ENCODE measurements at places on chromosomes 13 and 19.

- DNase-seq, result no peak
These were observed 48.7 kb downstream of the ZNF536 start for GRCh38 chr19:30420881-30421280.

DNA sequence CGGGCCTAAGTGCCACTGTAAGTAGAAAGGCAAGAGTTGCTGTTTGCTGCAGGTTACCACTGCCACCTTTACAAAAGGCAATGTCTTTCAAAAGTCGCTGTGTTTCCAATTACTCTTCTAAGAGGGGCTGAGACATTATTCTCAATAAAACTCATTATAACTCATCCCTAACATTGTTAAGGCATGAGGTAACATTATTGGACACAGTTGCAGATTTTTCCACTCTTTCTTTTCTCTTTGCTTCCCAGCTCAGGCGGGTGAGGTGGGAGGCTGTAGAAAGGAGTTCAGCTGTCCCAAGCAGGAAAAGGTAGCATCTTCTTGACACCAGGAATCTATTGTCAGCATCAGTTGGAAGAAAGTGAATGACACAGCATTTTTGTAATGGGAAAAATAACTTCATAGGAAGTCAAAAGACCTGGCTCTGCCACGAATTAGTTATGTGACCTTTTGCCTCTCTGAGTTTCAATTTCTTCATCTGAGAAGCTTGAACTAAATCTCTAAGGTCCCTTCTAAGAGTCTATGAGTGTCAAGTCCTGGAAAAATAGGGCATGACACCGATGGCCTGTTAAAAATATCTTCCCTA lies 2.1 kb upstream of the UBL3 start:
- DNase-seq, result no peak

- DNase-seq, result no peak
These were observed 48.4 kb downstream of the ATP8A2 start for GRCh38 chr13:25420161-25420560.

DNA sequence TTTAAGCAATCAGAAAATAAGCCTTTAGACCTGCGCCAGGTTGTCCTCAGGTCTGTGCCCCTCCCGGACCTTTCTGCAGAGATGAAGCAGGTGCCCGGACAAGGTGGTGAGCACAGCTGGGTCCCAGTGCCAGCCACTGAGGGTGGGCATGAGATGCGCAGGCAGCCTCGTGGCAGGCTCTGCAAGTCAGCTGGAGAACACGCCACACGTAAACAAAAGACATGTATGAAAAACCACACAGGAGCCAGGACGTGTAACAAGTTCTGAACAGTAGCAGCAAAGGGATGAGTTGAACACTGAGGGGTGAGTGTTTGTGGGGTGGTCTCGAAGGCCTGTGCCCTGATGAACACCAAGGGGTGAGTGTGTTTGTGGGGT lies 68.8 kb upstream of the MCF2L start:
- no peak for DNase-seq

DNA sequence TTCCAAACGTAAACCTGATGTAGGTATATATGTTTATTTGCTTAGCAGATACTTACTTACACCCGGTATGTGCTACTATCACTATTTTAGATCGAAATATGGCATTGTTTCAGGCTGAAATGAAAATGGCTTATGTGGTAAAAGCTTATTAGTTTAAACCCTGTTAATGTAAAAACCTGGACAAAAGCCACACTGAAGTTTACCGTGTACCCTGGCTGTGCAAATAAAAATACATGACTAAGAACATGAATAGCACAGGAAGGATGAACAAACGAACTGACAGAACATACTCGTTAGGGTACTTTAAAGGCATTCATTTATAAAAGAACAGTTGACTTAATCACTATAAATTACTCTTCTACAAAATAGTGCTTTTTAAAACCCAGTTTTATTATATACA lies 6.6 kb downstream of the CLDN10 start:
- DNase-seq, result no peak

GRCh38 chr19:50551715-50552187 lies 16.5 kb downstream of the LRRC4B start:
- DNase-seq, result no peak

DNA sequence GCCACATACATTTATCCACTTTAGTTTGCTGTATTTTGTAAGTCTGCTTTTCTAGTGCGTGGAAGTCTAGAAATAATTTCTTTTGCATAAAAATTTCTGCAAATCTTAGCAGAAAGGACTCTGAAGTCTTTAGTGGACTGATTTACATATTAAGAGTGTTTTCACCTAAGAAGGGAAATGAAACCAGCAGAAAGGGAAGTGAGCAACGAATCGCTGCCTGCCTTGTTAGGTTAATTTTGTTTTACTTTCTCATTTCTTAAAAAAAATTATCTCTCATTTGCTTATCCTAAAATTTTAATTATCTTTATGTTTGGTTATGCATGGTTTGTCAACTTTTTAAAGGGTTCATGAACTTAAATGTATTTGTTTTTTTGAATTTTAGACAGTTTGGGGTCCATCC lies 767 bp upstream of the GPR18 start:
- no peak for DNase-seq

DNA sequence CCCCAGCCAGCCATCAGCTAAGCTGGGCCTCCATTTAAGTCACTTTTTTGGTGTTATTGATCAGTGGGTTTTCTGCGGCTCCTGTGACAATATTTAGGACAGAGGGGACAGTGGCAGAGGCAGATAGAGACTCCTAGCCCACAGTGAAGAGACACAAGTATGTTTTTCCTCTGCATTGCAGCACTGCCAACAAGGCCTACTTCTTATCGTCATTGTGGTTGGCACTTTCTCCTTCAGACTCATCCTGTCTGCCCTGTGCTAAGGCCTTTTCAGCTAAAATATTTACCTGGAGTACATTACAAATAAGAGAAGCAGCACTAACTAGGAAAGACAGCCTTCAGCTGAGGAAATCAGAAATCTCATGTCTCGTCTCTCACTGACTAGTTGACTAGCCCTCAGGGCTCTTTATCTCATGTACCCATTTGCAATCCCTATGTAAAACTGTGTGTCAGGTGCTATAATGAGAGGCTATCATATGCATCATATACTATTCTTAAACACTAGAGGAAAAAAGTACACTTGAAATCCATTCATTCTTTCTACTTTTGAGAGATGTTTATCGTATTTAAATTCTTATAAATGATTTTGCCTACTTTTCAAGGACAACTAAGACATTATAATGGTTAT lies 62.2 kb downstream of the ZAR1L start:
- DNase-seq, result no peak

DNA sequence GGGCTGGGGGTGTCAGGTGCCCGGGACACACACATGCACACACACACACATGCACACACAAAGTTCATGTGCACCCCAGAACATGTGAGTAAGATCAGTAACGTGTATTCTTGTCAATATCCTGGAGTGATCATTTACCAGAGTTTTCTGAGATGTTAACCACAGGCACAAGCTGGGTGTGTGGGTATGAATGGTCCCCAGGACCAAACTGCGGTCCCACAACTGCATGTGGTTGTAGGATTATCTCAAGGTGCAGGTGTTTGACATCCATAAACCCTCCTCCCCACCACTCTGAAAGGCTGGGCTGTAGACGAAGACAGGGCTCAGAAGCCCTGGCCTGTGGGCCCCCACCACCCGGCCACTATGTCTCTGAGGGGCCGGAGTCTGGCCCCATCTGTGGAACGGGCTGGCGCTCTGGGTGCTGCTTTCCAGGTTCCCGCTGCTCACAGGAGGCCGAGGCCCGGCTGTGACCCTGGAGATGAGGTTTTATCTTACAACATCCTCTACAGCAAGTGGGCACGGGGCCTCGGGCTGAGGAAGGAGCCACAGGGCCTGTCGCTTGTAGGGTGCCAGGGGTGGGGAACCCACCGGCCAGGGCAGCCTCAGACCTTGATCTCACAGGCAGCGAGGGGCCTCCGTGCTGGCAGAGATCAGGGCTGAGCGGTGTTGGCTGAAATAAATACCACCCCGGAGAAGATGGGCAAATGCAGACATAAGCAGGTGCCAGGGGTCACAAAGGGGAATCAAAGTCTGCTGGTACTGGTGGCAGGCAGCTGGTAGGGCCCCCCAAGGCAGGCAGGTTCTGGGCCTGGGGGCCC lies 4.3 kb downstream of the F2RL3 start:
- DNase-seq, result no peak

GRCh38 chr19:45711851-45712698 lies 18.6 kb downstream of the FBXO46 start:
- no peak for DNase-seq

GRCh38 chr13:33677215-33677614 lies 140.7 kb upstream of the RFC3 start:
- no peak for DNase-seq

DNA sequence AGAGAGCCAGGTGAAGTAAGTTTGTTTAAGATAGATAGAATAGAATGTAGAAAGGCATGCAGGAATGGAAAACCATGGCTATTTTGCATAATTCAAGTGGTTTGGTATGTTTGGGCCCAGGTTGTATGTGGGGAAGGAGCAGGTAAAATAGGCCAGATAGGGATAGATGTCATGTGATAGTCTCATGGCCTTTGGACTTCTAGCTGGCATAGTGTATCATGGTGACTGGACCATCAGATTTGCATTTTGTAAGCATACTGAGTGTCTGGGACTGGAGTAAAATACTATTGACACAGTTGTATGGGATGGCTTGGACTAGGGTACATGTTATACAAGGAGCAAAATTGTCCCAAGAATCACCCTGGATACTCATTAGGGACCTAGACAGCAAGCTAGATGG lies 38.9 kb downstream of the COG3 start:
- no peak for DNase-seq

GRCh38 chr13:106691341-106691740 lies 123.4 kb upstream of the ARGLU1 start:
- DNase-seq, result no peak

- no peak for DNase-seq
These were observed 105.9 kb downstream of the SIPA1L3 start for GRCh38 chr19:38012944-38013343.

DNA sequence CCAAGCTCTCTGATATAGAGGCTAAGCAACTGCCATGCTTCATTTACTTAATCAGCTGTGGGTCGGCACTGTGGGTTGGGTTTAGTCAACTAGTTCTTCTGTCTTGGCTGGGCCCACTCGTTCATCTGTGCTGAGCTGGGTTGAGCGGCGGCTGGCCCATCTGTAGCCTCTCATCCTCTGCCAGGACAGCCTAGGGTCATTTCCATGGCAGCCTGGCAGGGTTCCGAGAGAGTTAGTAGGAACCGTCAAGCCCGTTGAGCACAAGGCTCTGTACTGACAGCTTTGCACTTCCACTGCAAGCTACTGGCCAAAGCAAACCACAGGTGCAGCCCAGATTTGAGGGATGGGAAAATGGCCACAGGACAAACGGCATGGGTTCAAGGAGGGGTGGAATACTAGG lies 6.6 kb upstream of the ZNF835 start:
- no peak for DNase-seq

- DNase-seq, result no peak
These were observed 112.9 kb upstream of the CACNA1A start for GRCh38 chr19:13619203-13619632.

GRCh38 chr19:1840541-1841115 lies 7.7 kb downstream of the REXO1 start:
- no peak for DNase-seq

DNA sequence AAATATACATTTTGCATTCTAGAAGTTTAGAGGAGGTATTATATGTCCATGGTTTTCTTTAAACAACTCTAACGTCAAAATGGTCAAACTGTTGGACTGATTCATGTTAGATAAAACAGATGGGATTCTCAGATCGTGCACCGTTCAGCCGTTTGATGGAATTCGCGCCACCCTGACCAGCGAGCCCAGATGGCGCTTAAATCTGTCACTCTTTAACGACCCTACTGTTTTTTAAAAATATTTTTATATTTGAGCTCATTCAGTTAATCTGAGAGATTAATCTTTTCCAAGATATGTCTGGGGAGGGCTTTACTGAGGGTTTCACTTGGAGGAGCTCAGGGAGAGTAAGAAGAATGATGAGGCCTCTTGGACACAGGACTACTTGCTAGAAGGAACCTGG lies 164.4 kb downstream of the TM9SF2 start:
- DNase-seq, result no peak

GRCh38 chr19:7098701-7099596 lies 29.4 kb downstream of the ZNF557 start:
- DNase-seq, result peak; percentile 82

- no peak for DNase-seq
These were observed 1228.3 kb upstream of the PCDH20 start for GRCh38 chr13:62643799-62644524.

- no peak for DNase-seq
These were observed 9.6 kb downstream of the IRGQ start for GRCh38 chr19:43586346-43586745.

DNA sequence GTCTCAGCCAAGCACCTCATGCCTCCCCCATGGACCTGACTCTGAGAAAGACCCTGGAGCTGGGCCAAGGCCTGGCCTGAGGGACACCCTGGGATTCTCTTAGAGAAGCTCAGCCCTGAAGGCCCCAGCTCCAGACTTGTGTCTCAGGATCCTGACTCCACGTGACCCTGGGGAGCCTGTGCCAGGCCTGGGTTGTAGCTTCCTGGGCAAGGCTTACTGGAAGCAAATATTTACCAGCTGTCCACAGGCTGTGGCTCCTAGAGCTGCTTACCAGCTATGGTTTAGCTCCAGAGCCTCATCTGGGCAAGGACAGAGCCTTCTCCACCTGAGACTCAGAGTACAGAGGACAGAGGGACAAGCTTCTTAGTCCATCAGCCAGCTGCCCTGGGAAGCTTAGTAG lies 61.0 kb upstream of the CEACAM8 start:
- no peak for DNase-seq

DNA sequence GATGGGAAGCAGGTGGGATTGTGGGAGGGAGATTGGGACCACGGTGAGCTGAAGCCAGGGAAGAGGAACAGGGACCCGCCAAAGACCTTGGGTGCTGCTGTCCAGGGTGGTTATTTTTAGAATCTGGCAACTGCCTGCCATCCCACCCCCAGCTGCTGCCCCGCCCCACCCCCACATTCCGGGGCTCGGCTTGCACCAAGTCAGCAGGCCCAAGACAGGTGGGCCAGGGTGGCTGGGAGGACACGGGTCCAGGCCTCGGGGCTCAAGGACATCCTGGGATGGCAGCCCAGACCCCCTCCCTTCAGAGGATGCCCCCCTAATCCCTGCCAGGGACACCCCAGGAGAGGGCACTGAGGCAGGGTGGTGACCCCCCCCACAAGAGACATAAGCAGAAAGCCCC lies 827 bp downstream of the CKM start:
- no peak for DNase-seq

- DNase-seq, result no peak
These were observed 45.0 kb downstream of the CBY2 start for GRCh38 chr13:45747071-45747470.

- DNase-seq, result no peak
These were observed 136.3 kb upstream of the CSNK1A1L start for GRCh38 chr13:37241786-37242185.

GRCh38 chr19:35852029-35852780 lies at the start of gene NPHS1:
Gene NPHS1 (minus strand): TSS chr19:35852504. CDS start chr19:35851837, 667 bp downstream.
- no peak for DNase-seq

DNA sequence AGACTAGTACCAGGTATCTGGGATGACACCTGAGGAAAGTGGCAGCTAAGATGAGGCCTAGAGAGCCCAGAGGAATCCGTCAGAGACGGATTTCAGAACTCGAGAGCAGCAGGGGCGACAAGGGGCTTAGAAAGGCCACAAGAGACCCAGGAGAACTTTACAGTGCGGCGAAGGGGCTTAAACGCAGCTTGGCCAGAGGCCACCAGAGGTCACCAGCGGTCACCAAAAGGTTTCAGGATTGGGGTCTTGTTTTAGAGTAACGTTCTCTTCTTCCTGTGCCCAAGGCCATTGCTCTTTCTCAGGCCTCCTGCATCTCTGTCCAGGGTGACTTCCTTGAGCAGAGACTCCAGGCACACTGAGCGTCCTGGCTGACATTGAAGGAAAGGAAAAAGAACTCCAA lies 2.2 kb downstream of the ZSCAN22 start:
- DNase-seq, result no peak

Measured in activated CD4-positive, alpha-beta T cell treated with anti-CD3 and anti-CD28 coated beads for 1 hour (primary cell).